ENCODE measurements at places on chromosomes 5 and 9.

DNA sequence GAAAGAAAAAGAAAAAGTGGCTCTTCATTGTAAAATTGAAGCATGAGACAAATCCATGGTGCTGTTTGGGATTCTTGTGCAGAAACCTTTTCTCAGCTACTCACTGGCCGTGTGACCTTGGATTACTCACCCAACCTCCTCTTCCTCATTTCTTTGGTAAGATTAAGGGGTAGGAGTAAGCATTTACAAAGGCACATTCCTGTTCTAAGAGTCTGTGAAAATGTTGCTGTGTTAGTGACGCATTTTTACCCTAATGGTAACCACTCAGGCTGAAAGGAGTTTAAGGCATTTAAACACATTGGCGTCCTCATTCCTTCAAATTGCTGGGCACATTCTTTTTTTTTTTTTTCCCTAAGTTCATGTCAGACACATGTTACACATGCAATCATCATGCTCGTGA lies 4.3 kb downstream of the RAI14 start:
- DNase-seq: no peak

DNA sequence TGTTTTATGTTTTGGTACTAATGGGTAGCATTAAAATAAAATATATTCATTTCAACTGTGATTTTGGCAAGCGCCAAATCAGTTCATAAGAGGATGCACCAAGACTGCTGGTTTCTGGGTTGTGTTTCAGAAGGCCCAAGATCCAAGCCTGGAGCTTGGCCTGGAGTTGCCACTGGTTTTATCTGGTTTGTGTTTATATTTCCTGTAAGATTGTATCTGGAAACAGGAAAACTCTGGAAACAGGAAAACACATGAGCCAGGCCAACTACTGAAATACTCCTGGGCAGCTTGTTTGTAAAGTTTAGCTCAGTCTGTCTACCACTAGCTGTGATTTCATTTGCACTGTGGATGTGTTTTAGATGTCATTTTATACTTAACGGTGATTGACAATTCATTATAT lies 5.5 kb downstream of the FSTL4 start:
- DNase-seq: no peak

- DNase-seq: no peak
These were observed 27.6 kb upstream of the GLRA1 start for GRCh38 chr5:151952238-151952637.

DNA sequence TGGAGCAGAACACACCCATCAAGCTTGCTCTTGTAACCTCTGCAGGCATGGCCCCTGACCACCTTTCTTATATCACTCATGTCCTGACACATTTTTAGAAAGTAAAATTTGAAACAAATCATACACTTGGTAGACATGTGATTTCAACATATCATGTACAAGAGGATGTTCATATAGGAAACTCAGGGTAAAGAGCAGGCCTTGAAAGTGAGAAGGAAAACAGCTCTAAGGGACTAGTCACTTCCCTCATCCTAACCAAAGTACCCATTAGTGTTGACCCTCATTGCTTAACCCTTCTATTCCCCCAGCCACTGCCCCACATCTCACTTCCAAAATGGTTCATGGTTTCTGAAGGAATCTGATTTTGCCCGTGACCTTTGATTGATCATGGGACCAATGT lies 492.4 kb upstream of the KLF4 start:
- DNase-seq: no peak

GRCh38 chr5:158174918-158175851 lies 316.2 kb upstream of the CLINT1 start:
- peak; percentile 20 for DNase-seq

GRCh38 chr5:115888027-115888426 lies 46.3 kb downstream of the AP3S1 start:
- DNase-seq: no peak

DNA sequence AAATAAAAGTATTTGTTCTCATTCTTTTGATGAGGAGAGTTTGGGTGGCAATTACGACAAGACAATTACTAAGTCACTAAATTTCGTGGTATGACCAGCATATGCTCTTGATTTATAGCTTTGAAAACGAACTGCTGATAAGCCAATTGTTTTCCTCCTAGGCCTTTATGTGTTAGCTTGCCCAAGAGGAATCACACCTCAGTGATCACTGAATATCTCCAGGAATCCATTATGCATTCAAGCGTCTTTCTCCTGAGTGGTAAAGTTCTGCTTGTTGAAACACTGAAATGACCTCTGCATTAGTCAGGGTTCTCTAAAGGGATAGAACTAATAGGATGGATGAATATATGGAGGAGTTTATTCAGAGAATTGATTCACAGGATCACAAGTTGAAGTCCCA lies 677.7 kb upstream of the MEF2C start:
- DNase-seq: no peak

DNA sequence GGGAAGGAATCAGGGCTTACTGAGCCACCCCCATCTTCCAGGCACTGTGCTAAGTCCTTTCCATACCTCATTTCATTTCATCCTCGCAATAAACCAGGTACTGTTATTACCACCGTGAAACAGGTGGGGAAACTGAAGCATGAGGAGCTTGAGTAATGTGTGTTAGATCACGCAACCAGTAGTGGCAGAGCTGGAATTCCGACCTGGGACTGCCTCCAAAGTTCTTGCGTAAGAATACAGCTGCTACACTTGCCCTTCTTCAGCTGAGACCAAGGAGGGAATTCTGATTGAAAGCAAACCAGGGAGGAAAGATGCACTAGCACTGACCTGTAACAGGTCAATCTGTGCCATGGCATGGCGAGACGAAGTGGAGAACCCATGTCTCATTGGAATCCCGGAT lies 113.4 kb upstream of the MSX2 start:
- DNase-seq: no peak

- no peak for DNase-seq
These were observed 123.8 kb downstream of the ASTN2 start for GRCh38 chr9:117290856-117291622.

- DNase-seq: no peak
These were observed 152.1 kb downstream of the CRB2 start for GRCh38 chr9:123508048-123508447.

- DNase-seq: no peak
These were observed 47.8 kb downstream of the ERGIC1 start for GRCh38 chr5:172881691-172882370.

- DNase-seq: no peak
These were observed 508.9 kb downstream of the NTRK2 start for GRCh38 chr9:85178474-85178873.

DNA sequence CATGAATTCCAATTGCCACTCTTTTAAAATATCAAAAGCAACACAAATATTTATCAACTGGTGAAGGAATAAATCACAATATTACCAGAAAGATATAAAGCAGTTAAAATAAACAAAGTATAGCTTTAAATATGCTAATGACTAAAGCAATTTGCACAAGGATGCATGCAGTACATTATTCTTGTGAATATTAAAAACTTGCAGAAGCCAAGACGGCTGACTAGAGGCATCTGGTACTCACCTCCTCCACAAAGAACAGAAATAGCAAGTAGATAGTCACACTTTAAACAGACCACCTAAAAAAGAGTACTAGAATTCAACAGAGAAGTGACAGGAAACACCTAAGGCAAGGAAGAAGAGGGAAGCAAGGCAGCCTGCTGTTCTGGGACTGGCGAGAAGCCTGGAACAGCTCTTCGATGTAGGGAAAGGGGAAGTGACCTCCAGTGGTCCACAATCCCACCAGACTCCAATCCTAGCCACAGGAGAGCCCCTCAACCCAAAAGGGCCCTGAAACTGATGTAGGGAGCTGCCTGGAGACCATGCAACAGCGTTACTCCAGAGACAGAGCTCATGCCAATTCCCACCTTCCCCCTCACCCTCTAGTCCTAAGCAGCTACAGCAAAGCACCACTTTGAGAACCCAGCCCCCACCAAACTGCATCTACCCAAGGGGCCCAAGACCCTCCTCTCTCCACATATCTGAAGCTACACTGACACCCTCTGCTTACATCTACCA lies 86.3 kb downstream of the LPAR1 start:
- DNase-seq: no peak

DNA sequence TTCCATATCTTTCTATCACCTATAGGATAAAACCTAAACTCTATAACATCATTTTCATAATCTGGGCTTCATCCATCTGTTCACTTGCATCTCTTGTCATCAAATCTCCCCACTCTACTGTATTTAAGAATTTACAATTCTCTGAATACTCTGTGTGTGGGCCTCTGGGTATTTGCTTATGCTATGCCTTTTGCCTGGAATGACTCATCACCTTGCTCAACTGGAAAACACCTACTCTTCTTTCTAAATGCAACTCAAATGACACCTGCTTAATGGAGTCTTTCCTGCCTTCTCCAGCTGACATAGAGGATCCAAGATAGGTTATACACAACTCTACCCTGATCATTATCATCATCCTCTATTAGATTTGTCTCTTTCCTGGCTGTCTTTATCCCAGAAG lies 421.7 kb downstream of the SPATA31D1 start:
- no peak for DNase-seq

Data from stimulated activated CD4-positive, alpha-beta T cell treated with anti-CD3 and anti-CD28 coated beads, Interleukin-15, amount 100 ng/mL, for 1 hour (primary cell).